ENCODE measurements at places on chromosomes 16 and 17.

DNA sequence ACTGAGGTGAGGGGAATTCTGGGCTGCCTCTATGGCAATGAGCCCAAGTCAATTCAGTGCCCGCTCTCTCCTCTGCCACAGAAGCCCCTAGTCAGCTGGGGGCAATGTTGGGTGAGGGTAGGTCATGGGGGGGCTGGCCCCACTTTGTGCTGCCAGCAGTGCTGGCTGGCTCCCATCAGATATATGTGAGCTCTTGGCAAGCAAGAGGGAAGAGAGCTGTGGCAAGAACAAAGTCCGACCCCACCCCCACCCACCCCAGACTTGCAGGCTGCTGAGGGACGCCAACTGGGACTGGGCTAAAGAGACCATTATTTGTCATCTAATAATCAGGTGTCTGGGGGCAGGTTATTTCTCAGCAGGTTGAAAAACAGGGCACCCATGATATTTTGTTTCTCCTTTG lies 89.4 kb downstream of the YPEL2 start:
- DNase-seq = no peak

GRCh38 chr17:17971431-17972125 lies 622 bp downstream of the TOM1L2 start:
- DNase-seq = no peak

DNA sequence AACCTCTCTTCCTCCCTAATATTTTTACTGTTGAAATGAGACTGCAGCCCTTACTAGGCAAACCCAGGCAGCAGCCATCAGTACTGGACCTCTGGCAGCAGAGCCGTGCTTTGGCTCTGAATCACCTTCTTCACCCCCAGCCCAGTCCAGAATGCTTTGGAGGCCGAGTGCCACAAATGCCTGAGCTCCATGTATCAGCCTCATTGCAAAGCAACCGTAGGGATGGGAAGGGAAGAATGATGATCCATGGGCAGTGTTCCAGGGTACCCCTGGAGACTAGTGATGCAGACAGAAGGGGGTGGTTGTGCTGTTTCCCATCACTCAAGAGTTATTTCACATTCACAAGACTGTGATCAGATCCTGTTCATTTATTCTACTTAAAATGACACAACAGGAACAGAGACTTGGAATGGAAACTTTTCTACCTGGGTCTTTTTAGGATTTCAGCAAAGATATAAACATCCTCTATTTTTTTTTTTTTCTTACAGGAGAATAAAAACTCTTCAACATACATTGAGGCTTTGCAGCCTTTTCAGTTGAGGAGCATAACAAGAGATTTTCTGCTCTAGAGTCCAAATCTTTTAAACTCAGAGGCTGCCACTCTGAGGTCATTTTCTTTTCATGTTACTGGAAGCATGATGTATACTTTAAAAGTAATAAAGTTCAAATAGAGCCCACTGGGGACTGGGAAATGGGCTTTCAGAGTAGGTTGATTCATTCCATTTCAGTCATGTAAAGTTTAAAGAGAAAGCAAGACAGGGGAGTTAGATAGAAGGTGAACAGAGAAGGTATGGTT lies 138.3 kb downstream of the KCNJ2 start:
- DNase-seq = peak; percentile 33

GRCh38 chr17:67044016-67044772 lies at the start of gene CACNG1:
Gene CACNG1 (plus strand): TSS chr17:67044554. CDS start chr17:67044661, 107 bp downstream.
- DNase-seq = no peak

GRCh38 chr17:34601416-34601815 lies 22.0 kb downstream of the TMEM132E start:
- DNase-seq = no peak

- DNase-seq = no peak
Observed at GRCh38 chr17:82841921-82842596, 2.2 kb upstream of the ZNF750 start.

- DNase-seq = no peak
Observed at GRCh38 chr16:27113341-27113841, 46.7 kb downstream of the C16orf82 start.

GRCh38 chr16:85079785-85080570 lies 32.3 kb downstream of the CIBAR2 start:
- DNase-seq = no peak

GRCh38 chr17:75009139-75009724 lies 3.2 kb upstream of the MRPL58 start:
- DNase-seq = no peak

GRCh38 chr17:69218986-69219385 lies 9.6 kb downstream of the ABCA10 start:
- no peak for DNase-seq

DNA sequence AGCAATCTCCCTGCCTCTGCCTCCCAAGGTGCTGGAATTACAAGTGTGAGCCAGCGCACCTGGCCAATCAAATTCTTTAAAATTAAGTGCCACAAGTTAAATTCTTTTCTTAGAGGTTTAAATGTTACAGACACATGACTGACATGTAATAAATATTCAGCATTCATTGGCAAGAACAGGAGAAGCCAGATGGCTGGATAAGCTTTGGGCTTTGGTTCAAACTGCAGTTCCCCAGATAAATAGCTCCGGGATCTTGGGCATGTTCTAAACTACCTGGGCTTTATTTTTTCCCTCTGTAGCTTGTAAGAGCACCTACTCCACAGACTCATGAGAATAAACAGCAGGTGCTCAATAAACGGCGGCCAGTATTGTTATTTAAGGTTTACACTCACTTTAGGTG lies 34.1 kb downstream of the ABAT start:
- DNase-seq = no peak

GRCh38 chr17:41504246-41504977 lies 1.0 kb downstream of the KRT13 start:
- DNase-seq = no peak

GRCh38 chr17:12407495-12408252 lies 258.0 kb upstream of the MYOCD start:
- no peak for DNase-seq

GRCh38 chr16:49890876-49891275 lies 35.0 kb upstream of the ZNF423 start:
- no peak for DNase-seq

GRCh38 chr17:32142857-32143526 lies 690 bp downstream of the RHOT1 start:
- peak; percentile 51 for DNase-seq

- DNase-seq = no peak
Observed at GRCh38 chr17:75812096-75813013, 27.7 kb downstream of the UNK start.

DNA sequence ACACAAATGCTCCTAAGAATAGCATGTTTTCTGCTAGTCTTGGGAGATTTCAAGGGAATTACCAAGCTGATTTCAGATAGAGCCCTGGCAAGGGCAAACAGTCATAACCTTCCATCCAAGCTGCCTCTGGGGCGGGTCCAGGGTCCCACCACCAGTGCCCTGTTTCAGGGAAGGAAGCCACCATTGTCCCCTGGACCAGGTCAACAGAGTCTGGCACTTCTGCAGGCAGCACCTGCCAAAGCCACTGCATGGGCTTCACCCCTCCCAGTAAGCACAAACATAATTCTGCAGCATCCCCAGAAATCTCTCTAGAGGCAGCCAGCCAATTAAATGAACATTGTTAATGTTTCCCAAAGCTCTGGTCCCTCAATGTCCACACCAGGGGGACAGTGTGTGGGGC lies 143.0 kb downstream of the SALL1 start:
- no peak for DNase-seq

GRCh38 chr16:28191364-28191960 lies 20.3 kb downstream of the XPO6 start:
- DNase-seq = no peak

DNA sequence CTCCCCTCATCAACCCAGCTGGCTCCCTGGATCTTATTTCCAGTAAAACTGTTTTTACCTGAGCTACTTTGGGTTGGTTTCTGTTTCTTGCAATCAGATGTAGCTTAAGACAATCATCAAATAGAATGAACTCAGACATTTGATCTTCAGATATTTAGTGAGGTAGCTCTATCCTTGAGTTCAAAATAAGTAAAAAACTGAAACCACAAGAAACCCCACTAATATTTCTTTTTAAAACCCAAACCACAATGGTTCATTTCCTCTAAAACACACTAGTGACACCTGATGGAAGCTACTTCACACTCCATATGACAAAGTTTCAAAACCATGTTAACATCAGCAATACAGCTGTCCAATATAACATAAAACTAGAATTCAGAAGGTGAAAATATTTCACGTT lies 37.8 kb downstream of the CACNG1 start:
- no peak for DNase-seq

DNA sequence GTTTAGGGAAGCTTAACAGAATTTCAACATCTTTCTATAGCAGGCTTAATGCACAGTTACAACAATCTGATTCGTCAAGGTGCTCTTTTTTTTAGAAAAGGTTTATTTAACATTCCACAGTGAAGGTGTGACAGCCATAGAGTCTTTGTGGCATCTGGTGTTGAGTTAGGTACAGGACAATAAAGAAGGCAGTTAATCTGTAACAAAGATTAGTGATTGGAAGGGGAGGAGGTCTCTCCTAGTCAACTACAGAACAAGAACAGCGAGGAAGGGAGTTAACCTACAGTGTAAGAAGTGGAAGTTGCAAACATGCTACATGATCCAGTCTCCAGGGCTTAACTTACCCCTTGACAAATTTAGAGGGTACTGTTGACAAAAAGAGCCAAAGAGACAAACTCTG lies 3.0 kb upstream of the ZDHHC7 start:
- no peak for DNase-seq

DNA sequence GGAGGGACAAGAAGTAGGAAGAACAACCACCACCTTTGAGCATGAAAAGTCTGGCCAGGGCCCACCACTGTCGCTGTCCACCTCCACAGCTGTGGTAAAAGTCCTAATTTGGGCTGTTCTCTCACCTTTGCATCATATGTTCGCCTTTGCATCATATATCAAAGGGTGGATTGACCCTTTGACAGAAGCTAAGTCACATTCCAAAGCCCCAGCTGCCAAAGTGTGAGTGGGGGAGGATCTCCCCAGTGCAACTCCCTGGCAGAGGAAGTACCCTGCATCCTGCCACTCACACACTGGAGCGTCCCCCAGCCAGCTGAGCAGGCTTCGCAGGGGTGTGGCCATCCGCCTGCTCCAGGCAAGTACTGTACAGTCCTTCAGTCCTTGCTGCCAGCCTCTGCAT lies 12.7 kb upstream of the SPECC1 start:
- DNase-seq = no peak

GRCh38 chr17:50559674-50560184 lies 786 bp upstream of the CACNA1G start:
- DNase-seq = peak; percentile 48

GRCh38 chr17:67283731-67284516 lies 38.9 kb upstream of the HELZ start:
- DNase-seq = no peak

- DNase-seq = no peak
Observed at GRCh38 chr16:12255919-12256665, 279.6 kb downstream of the SNX29 start.

- no peak for DNase-seq
Observed at GRCh38 chr17:82077617-82078358, 12.2 kb upstream of the DUS1L start.

- DNase-seq = no peak
Observed at GRCh38 chr17:52673791-52674190, 515.3 kb upstream of the CA10 start.

- DNase-seq = peak; percentile 67
Observed at GRCh38 chr17:74923538-74924249, 379 bp upstream of the OTOP2 start.

- DNase-seq = no peak
Observed at GRCh38 chr17:28020515-28020914, 22.0 kb upstream of the NLK start.

DNA sequence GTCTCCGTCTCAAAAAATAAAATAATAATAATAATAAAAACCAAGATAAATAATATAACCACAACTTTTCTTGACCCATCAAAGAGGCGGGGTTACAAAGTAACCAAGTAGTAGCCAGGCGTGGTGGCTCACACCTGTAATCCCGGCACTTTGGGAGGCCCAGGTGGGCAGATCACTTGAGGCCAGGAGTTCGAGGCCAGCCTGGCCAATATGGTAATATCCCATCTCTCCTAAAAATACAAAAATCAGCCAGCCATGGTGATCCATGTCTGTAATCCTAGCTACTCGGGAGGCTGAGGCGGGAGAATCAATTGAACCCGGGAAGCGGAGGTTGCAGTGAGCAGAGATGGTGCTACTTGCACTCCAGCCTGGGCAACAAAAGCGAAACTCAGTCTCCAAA lies 45.3 kb downstream of the ADCY9 start:
- no peak for DNase-seq

- peak; percentile 46 for DNase-seq
Observed at GRCh38 chr16:69831212-69832123, 69.3 kb downstream of the WWP2 start.

DNA sequence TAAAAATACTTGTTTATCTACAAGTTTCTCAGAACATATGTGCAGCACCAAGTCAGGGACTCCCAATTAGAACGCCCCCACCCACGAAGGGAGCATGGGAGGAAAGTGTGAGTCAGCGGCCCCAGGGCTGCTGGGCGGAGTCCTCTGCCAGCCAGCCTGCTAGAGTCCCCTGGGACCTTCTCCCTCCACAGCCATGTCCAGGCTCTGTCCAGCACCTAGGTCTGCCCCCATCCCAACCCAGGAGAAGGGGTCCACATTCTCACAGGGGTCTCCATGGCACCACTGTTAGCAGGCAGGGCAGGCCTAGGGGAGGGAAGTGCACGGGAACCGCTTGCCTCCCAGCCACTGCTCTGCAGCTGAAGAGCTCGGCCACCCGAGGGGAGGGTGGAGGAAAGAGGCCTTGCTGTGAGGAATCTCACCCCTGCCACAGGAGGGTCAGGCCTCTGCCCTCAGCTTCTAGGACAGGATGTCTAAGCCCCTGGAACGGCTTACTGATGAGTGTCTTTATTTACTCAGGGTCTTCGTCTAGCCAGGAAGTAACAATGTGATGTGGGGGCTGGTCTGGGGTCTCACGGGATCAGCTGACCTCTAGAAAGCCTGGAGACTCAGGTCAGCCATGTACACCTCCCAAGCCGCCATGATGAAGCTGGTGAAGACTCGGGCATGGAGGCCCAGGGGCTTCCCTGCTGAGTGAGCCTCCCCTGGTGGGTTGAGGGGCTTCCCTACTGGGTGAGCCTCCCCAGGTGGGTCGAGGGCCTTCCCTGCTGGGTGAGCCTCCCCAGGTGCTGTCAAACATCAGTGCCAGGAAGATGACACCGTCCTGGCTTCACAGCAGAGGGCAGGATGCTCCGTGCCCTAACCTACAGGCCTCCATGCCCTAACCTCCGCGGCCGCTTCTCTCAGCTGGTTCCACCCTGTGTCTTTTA lies 190.3 kb downstream of the RBFOX3 start:
- peak; percentile 33 for DNase-seq

- no peak for DNase-seq
Observed at GRCh38 chr17:5841862-5842261, 228.3 kb upstream of the WSCD1 start.
